ENCODE measurements at places on chromosomes 13 and 19.

GRCh38 chr19:30228113-30228834, 143.9 kb upstream of the ZNF536 start:
- peaks cover 15% of the 10 kb centered on the region for H3K4me1 ChIP-seq
- no peak for DNase-seq
- H3K27me3 ChIP-seq = peaks cover 74% of the 10 kb centered on the region

GRCh38 chr19:29044037-29044436, 168.9 kb downstream of the UQCRFS1 start:
- no peaks in the 10 kb centered on the region for H3K36me3 ChIP-seq
- H3K27ac ChIP-seq = no peak overlapping the region
- DNase-seq = no peak
- no peaks in the 10 kb centered on the region for H3K4me1 ChIP-seq
- H3K4me3 ChIP-seq = no peak overlapping the region

DNA sequence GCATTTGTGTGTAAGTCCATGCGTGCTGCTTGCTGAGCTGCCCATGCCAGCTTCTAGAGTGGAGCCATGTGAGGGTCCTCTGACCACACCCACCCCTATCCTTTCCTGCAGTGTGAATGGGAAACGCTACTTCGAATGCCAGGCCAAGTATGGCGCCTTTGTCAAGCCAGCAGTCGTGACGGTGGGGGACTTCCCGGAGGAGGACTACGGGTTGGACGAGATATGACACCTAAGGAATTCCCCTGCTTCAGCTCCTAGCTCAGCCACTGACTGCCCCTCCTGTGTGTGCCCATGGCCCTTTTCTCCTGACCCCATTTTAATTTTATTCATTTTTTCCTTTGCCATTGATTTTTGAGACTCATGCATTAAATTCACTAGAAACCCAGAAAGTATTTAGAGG, 10.3 kb downstream of the TBCB start:
- H3K27me3 ChIP-seq = no peaks in the 10 kb centered on the region
- no peak overlapping the region for H3K27ac ChIP-seq
- no peak for DNase-seq
- H3K36me3 ChIP-seq = peaks cover 25% of the 10 kb centered on the region
- peaks cover 11% of the 10 kb centered on the region for H3K4me1 ChIP-seq
- no peak overlapping the region for H3K4me3 ChIP-seq

- peaks cover 27% of the 10 kb centered on the region for H3K4me1 ChIP-seq
- H3K27me3 ChIP-seq = peaks cover 43% of the 10 kb centered on the region
- peak overlapping the region; percentile 50 for H3K4me3 ChIP-seq
- H3K27ac ChIP-seq = no peak overlapping the region
Observed at GRCh38 chr19:54518844-54519243, 16.2 kb downstream of the LAIR2 start.

GRCh38 chr13:51283371-51283770, 56.1 kb upstream of the SERPINE3 start:
- no peaks in the 10 kb centered on the region for H3K36me3 ChIP-seq
- peaks cover 13% of the 10 kb centered on the region for H3K27me3 ChIP-seq
- no peak for DNase-seq

GRCh38 chr19:5250127-5250659, 90.4 kb downstream of the PTPRS start:
- H3K27me3 ChIP-seq = peaks cover 31% of the 10 kb centered on the region
- no peak overlapping the region for H3K27ac ChIP-seq
- no peak for DNase-seq
- no peaks in the 10 kb centered on the region for H3K36me3 ChIP-seq
- H3K4me1 ChIP-seq = no peaks in the 10 kb centered on the region
- no peak overlapping the region for H3K4me3 ChIP-seq

- H3K27ac ChIP-seq = peak overlapping the region; percentile 38
- no peak for DNase-seq
- H3K36me3 ChIP-seq = peaks cover 29% of the 10 kb centered on the region
- H3K4me3 ChIP-seq = no peak overlapping the region
- H3K4me1 ChIP-seq = peaks cover 20% of the 10 kb centered on the region
Observed at GRCh38 chr13:111252446-111253364, 67.7 kb upstream of the TEX29 start.

DNA sequence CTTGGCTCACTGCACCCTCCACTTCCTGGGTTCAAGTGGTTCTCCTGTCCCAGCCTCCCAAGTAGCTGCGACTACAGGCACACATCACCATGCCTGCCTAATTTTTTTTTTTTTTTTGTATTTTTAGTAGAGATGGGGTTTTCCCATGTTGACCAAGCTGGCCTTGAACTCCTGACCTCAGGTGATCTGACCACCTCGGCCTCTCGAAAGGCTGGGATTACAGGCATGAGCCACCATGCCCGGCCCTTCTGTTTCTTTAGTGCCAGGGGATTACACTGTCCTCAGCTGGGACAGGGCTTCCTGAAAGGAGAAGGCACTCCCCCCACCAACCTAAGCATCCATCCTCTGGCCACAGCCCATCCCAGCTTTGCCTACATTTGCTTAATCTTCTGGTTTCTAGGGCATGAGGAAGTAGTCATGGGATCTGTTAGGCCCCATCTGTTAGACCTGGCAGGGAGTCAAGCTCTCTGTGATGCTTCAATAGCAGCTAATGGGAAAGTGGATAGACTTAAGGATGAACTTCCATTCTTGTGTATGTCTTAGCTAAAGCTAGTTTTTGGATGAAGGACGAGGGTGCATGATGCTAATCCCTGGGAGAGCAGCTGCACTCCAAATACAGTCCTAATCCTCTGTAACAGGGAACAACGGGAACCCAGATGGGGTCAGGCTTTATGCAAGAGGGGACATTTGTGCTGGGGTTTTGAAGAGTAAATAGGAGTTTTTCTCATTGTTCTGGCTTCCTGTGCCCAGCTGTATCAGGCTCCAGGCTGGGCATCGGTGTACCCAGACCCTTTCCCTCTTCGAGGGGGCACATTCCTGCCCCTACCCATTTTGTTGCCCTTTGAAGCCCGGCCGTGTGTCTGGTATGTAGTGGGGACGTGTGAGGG, 2.6 kb downstream of the VAV1 start:
- no peak for DNase-seq
- H3K27ac ChIP-seq = peak overlapping the region; percentile 96
- peaks cover 63% of the 10 kb centered on the region for H3K4me1 ChIP-seq
- H3K27me3 ChIP-seq = no peaks in the 10 kb centered on the region
- H3K4me3 ChIP-seq = peak overlapping the region; percentile 95

- no peak overlapping the region for H3K4me3 ChIP-seq
- DNase-seq = no peak
- no peak overlapping the region for H3K27ac ChIP-seq
Observed at GRCh38 chr13:71360041-71360440, 507.0 kb downstream of the DACH1 start.

DNA sequence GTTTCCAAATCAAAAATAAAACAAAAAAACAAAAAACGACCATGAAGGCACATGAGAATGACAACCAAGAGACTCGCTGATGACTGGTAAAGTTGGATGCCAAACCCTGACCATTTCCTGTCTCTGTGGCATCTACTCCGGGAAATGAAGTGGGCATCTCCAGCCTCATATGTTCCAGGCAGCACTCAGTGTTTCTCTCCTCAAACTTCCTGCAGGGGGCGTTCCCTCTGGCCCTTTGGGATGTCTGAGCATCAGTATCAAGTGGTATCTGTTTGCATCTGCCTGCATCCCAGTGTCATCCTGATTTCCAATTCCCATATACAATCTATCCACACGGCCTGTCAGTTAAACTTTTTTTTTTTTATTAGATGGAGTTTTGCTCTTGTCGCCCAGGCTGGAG, 9.8 kb upstream of the SIGLEC12 start:
- DNase-seq = no peak
- no peaks in the 10 kb centered on the region for H3K4me1 ChIP-seq
- H3K27ac ChIP-seq = no peak overlapping the region
- H3K27me3 ChIP-seq = peaks cover 47% of the 10 kb centered on the region
- H3K36me3 ChIP-seq = no peaks in the 10 kb centered on the region

DNA sequence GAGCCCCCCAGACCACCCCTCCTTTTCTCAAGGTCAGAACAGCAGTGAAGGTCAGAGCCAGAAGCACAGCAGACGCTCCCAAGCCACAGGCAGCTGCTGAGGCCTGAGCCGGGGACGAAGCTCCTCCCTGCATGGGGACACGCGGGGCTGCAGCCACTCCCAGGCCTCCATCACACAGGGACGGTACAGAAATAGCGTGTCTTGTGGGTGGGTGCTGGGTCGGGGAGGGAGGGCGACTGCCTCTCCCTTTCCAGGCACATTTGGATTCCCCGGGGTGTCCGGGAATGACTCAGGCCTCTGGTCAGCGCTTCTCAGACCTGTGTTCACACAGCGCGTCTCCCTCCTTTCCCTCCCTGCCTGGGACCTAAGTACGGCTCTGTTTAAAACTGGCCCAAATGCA, 33.2 kb downstream of the RASA3 start:
- no peak for DNase-seq
- H3K27me3 ChIP-seq = no peaks in the 10 kb centered on the region
- H3K4me3 ChIP-seq = no peak overlapping the region
- no peak overlapping the region for H3K27ac ChIP-seq

DNA sequence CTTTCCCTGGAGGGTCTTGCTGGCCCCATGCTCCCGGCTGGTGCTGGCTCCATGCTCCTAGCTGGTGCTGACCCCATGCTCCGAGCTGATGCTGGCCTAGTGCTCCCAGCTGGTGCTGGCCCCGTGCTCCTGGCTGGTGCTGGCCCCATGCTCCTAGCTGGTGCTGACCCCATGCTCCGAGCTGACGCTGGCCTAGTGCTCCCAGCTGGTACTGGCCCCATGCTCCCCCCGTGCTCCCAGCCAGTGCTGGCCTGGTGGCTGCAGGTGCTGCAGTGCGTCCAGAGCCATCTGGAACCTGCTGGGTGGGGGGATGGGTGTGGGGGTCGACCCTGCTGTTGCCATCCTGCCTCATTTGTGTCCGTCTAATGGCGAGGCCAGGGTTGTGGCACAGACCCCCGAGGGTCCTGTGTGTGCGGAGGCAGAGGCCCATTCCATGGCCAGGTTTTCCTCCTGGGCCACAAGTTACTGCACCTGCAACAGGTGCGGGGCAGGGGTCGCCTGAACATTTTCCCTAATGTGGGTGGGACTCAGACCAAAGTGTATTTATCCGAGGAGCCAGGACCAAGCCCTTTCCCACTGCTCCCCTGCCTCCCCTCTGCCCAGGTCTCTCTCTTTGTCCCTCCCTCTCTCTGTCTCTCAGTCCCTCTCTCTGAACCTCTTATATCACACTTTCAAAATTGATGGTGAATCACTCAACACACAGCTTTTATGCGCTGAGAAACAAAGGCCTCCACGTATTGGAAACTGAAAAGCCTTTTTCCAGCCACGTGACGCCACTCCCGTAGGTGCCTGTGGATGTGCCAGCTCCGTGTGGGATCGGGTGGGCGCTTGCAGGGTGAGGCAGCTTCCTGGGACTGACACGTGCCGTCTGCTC, 45.1 kb downstream of the MCF2L start:
- H3K27ac ChIP-seq = no peak overlapping the region
- H3K4me1 ChIP-seq = peaks cover 4% of the 10 kb centered on the region
- peaks cover 9% of the 10 kb centered on the region for H3K36me3 ChIP-seq
- no peak overlapping the region for H3K4me3 ChIP-seq

- peaks cover under 1% of the 10 kb centered on the region for H3K27me3 ChIP-seq
- H3K36me3 ChIP-seq = no peaks in the 10 kb centered on the region
- H3K27ac ChIP-seq = no peak overlapping the region
- DNase-seq = no peak
Observed at GRCh38 chr13:45678282-45678681, 23.8 kb upstream of the CBY2 start.

GRCh38 chr19:28301961-28302360, 911.0 kb downstream of the UQCRFS1 start:
- H3K4me3 ChIP-seq = no peak overlapping the region
- H3K36me3 ChIP-seq = no peaks in the 10 kb centered on the region
- no peaks in the 10 kb centered on the region for H3K27me3 ChIP-seq
- H3K27ac ChIP-seq = no peak overlapping the region
- no peaks in the 10 kb centered on the region for H3K4me1 ChIP-seq

DNA sequence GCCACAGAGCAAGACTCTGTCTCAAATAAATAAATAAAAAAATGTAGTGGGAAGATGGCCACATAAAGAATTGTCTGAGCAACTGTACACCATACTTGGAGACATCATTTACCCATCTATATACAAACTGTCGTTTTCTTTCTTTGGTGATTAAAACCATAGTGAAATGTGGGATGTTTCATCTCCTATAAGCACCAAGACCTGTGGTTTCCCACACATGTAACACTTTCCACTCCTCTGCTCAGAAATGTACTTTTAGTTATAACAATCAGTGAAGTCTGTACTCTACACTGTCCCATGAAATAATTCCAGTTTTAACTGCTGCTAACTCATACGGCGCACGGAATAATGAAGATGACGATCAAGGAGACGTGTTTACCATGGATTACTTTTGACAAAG, 18.3 kb downstream of the PDCD5 start:
- H3K4me3 ChIP-seq = no peak overlapping the region
- H3K27me3 ChIP-seq = no peaks in the 10 kb centered on the region

DNA sequence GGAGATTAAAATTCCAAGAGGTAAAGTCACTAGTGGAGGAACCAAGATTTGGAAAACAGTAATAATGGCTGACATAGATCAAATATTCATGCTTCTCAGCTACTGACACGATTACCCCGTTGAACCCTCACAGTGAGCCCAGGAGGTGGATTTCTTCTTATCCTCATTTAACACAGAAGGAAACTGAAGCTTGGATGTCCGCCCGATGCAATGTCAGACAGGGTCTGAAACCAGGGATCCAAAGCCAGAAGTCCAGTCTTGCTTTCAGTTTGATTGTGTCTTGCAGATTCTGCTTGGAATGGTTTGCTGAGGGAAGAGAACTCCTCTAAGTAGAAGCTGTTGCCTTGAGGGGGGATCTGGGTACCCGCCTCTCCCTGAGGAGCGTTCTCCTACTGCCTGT, 404.7 kb downstream of the KCNRG start:
- H3K4me3 ChIP-seq = no peak overlapping the region
- H3K27ac ChIP-seq = no peak overlapping the region
- H3K27me3 ChIP-seq = no peaks in the 10 kb centered on the region
- no peak for DNase-seq
- H3K4me1 ChIP-seq = peaks cover 31% of the 10 kb centered on the region

DNA sequence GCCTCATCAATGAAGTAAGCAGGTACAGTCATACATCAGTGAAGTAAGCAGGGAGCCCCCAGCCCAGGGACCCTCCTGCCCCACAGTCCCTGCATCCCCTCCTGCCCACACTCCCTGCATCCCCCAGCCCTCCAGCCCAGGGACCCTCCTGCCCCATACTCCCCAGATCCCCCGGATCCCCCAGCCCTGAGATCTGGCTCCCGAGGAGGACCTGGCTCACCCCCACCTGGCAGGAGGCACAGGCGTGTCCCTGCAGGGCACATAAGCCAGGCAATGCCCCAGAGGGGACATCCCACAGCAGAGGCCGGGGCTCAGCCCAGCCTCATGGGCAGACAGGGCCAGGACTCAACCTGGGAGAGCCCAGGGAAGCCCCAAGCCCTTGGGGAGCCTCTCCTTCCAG, 53.6 kb upstream of the TPM4 start:
- H3K4me3 ChIP-seq = no peak overlapping the region
- H3K27me3 ChIP-seq = no peaks in the 10 kb centered on the region
- H3K4me1 ChIP-seq = no peaks in the 10 kb centered on the region
- H3K27ac ChIP-seq = no peak overlapping the region

GRCh38 chr13:21446656-21447055, 12.4 kb downstream of the ZDHHC20 start:
- H3K27me3 ChIP-seq = no peaks in the 10 kb centered on the region
- no peak overlapping the region for H3K4me3 ChIP-seq
- H3K4me1 ChIP-seq = peaks cover 33% of the 10 kb centered on the region

Measured in effector memory CD8-positive, alpha-beta T cell (primary cell).